ENCODE measurements at places on chromosomes 6 and 20.
A peak's percentile ranks its signal among the peaks of the same experiment; 100 is the strongest.

GRCh38 chr6:34657307-34657978, 39.1 kb downstream of the ILRUN start:
- DNase-seq = no peak

GRCh38 chr6:133085896-133086295, 155.3 kb upstream of the EYA4 start:
- no peak for DNase-seq

DNA sequence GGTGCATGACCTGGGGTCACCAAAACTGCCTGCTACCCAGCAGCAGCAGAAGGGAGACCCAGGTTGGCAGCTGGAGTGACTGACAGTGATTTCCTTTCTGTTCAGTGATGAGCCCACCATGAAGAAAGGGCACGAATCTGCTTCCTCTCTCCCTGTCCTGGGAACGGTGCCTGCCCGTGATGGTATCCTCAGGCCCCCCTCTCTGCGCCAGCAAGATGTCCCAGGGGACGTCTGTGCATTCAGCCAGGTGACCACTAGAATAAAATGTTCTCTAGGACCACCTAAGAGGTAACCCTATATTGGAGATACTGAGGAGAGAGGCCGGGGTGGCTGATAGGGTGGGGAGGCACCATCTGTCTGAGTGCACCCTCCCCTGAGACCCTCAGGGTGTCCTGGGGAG, 294.7 kb downstream of the QKI start:
- peak; percentile 45 for DNase-seq

GRCh38 chr6:7215798-7216231, 97.2 kb downstream of the SSR1 start:
- DNase-seq = no peak

DNA sequence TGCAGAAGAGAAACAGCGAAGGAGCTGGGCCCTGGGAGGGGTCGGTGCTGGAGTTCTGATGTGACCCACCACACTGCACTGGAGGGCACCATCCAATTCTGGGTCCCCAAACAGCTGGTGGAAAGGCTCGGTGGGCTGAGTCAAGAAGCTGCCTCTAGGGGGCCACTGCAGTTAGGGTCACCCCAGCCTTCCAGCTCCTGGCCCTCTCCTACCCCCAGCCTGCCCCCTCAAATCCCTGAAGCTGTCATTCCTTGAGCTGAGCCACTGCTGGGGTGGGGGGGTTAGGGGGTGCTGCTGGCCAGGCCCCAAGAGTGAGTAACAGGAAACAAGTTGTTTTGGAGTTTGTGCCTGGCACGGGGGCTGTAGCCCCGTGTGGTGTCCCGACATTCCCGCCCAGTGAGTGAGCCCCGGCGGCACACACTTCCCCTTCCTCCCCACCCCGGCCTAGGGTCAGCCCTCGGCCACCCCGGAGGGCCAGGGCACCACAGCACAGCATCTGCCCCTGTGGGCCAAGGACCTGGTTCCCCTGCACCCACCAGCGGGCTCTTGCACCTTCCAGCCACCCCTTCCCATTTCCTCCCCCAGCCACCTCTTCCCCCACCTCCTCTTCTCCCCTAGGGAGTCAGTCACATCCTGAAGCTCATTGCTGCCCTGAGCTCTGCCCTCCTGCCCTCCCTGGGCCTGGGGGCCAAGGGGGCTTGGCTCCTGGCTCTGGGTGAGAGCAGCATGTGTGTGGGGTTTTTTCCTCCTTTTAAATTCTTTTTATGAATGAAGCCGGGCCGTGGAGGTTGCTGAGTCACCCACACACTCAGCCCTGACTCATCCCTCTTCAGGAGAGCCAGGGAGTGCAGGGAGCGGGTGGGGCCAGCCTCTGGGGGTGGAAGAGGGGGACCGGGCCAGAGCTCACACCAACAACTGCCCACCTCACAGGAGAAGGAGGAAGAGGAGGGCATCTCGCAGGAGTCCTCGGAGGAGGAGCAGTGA, 4.6 kb downstream of the SMIM29 start:
- DNase-seq = peak; percentile 20

- no peak for DNase-seq
These were observed 159.2 kb downstream of the ANKRD60 start for GRCh38 chr20:58069207-58069606.

DNA sequence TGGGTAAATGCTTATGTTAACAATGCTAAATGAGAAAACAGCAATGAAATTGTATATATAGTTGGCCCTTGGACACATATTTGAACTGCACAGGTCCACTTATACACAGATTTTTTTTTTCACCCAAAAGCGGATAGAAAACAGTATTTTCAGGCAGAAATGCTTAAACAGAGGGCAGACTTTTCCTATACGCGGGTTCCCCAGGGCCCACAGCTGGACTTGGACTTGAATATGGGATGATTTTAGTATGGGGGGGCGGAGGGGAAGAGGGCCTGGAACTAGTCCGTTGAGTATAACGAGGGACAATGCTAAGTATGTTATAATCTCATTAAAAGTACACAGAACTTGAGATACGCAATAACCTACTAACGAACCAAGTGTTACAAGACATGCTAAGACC, 1.1 kb upstream of the PRSS35 start:
- DNase-seq = no peak

GRCh38 chr6:80158478-80158989, 52.1 kb downstream of the BCKDHB start:
- DNase-seq = no peak

GRCh38 chr6:3403238-3404173, 53.3 kb downstream of the SLC22A23 start:
- DNase-seq = no peak

DNA sequence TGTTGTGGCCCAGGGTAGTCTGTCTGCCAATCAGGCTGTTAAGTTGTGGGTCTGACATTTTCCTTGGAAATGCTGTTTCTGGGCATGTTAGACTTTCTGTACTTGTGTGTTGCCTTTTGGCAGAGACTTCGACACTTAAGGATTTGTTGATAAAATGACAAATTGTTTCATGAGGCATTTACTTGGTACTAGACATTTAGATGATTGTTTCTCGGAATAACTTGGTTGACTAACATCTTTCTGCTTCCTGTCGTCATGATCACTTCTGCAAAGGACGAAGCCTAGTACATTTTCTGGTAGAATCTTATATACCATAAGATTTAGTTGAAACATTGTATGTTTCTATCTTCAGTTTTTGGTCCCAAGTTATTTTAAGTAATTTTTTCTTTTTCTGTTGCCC, 34.1 kb downstream of the UTRN start:
- DNase-seq = no peak

DNA sequence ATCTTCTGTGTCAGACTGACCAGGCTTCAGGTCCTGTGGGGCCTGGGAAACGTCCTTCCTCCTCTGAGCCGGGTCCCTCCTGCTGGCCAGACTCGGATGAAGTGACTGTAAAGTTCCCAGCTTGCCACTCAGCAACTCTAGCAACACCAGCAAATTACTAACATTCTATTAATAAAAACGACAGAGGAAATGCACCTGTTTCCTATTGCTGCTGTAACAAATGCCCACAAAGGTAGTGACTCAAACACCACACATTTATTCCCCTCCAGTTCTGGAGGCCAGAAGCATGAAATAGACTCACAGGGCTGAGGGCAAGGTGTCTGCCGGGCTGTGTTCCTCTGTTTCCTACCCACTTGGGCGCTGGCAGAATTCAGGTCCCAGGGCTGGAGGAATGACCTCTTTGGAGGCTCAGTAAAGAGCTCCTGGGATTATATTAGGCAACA, 48.8 kb downstream of the CTCFL start:
- DNase-seq = no peak

DNA sequence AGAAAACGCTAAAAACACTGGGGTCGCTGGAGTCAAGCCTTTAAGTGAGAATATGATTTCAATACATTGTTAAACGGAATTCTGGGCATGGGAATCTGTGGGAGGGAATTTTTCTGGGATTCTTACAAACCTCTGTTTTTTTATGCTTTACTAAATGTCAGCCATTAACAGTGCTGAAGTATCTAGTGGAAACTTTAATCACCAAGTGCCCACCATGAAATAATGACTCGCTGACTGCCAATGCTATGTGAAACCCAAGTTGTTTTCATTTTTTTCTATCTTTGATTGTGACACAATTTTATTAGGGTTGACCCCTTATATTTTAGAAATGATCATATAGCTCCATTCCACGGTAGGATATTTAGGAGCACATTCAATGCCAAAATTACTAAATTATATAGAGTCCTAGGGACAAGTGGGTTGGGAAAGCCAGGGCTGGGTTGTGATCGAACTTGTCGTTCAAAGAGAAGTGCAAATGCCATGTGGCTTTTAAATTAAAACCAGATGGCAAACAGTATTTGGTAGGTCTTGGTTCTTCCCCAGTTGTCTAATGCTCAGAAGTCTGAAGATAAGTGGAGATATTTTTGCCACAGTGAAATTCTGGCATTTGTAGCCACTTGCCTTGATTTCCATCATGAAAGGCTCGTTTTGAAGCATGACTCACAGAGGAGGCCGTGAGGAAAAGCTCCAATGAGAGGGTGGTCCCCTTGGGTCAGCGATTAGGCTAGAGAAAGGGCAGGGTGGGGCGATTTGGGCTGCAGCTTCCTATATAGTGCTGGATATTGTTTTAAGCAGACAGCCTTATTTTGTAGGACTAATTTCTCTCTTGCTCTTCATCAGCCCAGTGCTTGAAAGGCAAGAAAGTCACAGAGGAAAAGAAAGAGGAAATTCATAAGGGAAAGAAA, 254.4 kb upstream of the JAG1 start:
- DNase-seq = no peak

GRCh38 chr20:7829776-7830175, 110.5 kb downstream of the HAO1 start:
- DNase-seq = no peak

- no peak for DNase-seq
These were observed 610.5 kb downstream of the UTRN start for GRCh38 chr6:144895313-144896278.

DNA sequence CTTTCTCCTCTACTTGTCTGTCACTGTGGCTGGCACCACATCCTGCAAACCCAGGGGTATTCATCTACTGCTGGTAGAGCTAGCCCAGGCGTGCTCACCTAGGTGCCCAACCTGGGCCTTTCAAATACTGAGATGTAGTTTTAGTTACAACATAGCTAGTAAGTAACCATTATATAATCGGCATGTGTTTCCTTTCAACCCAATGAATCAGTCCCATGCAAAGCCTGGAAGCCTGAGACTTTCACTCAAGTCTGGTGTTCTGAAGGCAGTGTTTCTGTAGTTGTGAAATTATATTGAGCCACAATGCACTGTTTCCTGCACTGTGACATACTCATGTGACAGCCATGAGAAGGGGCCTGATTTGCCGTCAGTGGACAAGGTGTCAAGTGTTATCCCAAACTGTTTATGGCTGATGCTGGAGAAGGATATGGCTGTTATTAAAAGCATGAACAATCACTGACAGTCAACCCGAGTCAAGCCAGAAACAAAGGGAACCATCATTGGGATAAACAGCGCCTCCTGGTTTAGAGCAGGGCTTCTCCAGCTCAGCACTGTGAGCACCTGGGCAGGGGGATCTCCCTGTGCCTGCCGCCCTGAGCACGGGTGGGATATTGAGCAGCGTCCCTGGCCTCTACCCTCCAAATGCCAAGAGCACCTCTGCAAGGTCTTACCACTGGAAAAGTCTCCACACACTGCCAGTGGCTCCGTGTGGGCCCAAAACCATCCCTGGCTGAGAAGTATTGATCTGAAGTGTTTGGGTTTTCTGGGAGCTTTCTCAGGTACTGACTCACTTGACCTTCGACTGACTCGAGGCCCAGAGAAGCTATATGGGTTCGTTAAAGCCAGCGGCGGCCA, 1.6 kb downstream of the PSMA7 start:
- DNase-seq = no peak

DNA sequence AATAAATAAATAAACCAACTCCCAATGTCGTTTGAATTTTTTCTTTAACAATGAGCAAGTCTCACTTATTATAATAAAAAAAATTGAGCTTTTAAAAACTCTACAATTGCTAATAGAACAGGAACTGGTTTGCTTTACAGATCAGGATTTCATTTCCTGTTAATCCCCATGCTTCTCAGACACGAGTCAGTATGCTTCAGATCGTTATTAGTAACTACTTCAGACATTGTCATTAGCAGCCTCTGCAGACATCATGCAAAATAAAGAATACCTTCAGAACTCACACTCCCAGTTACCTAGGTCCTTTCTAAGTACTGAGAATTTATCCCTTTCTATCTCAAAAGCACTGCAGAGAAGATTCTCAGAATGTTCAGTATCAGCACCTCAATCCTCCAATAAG, 10.0 kb upstream of the FAM210B start:
- DNase-seq = no peak

DNA sequence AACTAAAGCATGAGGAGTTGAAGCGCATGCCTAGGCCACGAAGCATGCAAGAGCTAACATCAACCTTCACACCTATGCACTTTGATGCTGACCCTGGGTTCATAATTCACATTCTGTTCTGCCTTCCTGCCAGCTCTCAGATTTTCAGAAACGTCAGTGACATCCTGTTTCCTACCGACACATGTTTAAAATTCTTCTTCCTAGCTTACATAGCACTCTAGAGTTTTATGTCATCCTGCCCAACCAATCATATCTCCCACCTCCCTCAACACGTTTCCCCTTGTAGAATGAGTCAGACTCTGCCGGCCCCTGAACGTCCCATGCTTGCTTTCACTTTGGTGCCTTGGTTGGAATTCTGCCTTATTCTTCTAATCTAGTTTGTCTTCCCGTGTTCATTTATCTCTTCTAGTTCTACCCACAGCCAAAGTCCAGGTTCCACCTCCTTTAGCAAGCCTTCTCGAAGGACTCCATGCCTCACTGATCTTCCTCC, 97.2 kb upstream of the MAP7 start:
- DNase-seq = no peak

Measured in NCI-H524 (cell line).